Frontal cortex (tissue), 4 donors: ENCODE measurements at places on chromosomes 11 and 22. TPM values are rescaled to one million over a fixed set of nuclear protein-coding genes. Genes with fewer than 3 reads are reported as not detected.

The RFPL2 gene
- 1.2 TPM for total RNA-seq

The TOLLIP gene
- 18.8 TPM for total RNA-seq

The OR4C3 gene
- total RNA-seq = not detected

The PDGFB gene
- 2.0 TPM for total RNA-seq

The TBX10 gene
- not detected for total RNA-seq

The DERL3 gene
- 0.82 TPM for total RNA-seq

The SMIM35 gene
- not detected for total RNA-seq
